ENCODE measurements at places on chromosomes 12 and 14.

GRCh38 chr12:62347922-62348650, 87.9 kb downstream of the USP15 start:
- no peak for DNase-seq

GRCh38 chr12:15984963-15985362, 73.8 kb downstream of the DERA start:
- no peak for DNase-seq

- no peak for DNase-seq
Observed at GRCh38 chr12:49414364-49414763, 47.1 kb downstream of the SPATS2 start.

DNA sequence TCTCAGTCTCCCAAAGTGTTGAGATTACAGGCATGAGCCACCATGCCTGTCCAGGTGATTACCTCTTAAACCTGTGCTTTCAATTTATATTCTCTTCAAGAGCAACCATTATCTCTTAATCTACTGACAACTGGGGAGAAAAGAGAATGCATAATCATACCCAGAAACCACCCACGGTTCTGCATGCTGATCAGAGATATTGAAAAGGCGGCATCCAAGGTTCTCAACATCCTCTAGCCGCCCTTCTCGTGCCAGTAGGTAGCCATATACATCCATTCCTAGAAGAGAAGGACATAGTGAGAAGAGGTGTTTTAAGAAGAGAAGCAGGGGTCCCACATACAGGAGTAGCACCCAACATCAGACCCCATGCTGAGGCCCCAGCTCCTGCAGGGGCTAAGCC, 20.8 kb downstream of the ANAPC7 start:
- DNase-seq = no peak

DNA sequence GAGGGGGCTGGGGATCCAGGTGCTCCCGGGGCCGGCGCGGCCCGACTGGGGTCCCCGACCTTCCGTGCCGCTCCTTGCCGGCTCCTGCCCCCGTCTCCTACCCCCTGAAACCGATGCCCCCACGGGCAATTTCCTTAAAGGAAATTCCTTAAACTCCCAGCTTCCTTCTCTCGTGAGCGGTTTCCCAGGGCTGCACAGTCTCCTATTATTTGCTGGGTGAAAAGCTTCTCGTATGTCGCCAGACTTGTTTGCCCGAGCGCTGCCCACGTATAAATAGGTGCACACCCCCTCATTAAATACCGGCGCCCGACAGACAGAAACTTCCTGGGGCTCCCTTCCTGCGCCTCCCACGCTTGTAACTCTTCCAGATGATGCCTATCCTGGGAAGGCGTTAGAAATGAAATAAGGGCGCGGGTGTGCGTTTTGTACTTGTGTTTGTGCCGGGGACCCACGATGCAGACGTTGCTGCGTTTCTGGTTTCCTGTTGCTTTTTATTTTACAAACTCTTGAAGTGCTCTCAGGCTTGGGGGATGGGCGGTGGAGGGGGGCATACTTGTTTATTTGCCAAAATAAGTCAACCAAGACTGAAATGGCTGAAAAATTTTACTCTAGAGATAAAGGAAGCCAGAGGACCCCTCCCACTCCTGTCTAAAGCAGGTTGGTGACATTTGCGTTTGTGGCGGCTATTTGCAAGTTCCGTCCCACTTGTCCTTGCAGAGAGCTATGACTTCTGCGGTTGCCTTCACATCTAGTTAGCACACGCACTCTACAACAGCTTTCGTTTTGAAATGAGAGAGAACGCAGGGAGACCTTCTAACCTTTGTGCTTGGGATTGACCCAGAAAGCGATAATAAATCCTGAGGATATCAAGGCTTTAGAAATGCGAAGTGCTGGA, 1.0 kb downstream of the HIP1R start:
- DNase-seq = peak; percentile 16

DNA sequence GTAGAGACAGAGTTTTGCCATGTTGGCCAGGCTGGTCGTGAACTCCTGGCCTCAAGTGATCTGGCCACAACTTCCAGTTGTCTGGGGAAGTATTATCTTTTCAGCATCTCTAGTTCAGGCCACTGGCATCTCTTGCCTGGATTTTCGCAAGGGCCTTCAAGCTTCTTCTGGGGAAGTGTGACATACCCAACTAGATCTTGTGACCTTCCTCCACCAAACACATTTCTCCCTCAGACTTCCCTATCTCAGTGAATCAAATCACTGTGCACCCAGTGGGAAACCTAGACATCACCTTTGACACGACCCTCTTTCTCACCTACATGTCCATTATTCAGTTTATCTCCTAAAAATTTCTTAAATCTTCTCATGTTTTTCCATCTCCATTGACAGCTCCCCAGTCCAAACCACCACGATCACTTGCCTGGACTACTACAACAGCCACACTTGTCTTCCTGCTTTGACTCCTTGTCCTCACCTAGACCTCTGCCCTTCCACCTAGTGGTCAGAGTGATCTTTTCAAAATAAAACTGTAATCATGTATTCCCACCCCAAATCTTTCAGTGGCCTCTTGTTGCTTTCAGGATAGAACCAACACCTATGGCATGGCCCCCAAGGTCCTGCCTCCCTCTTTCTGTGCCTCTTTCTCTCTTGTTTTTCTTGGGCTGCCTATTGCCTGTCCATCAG, 3.3 kb downstream of the EEF1AKMT3 start:
- DNase-seq = no peak

DNA sequence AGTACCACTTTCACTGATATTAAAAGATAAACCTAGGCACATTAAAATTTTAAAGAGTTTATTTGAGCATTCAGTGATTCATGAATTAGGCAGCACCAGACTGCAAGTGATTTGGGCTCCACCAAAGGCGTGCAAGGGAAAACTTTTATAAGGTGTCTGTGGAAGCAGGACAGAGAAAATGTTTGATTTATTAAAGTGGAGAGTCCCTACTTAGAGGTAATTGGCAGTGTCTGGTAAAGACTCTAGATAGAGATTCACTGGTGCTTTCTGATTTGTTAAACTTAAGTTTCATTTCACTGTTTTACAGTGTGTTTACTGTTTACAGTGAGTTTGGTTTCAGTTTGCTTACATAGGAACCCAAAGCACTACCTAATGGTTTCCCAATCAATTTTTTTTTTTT, 72.8 kb downstream of the ANKS1B start:
- no peak for DNase-seq

DNA sequence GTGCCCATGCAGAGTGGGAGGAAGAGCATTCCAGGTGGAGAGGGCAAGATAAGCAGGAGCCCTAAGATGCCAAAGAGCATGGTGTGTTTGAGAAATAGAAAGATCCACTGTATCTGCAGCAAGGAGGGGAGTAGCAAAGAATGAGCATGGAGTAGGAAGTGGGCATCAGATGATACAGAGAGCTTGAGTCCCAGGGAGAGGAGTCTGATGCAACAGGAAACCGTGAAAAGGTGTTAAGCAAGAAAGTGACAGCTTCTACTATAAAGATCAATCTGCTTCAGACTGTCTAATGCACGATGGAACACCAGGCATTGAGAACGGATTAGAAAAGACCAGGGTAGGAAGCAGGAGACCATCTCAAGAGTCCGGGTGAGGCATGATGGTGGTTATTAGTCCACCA, 12.3 kb upstream of the GPRC5D start:
- DNase-seq = no peak

DNA sequence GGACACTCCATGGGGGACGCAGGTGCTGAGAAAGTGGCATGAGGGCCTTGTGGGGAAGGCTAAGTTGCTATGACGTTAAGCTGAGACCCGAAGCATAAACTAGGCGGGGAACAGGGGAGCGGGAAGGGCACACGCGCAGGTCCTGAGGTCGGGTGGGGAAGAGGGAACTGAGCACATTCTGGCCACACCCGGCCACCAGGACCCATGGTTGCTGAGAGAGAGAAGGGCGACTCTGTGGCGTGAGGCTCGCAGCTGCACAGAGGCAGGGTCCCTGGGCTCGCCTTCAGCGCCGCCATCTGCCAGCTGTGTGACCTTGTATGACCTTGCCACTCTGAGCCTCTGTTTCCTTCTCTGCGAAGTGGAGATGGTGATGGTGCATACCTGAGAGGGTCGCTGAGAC, 182.5 kb downstream of the PHETA1 start:
- no peak for DNase-seq

All from COR-L47 (cell line).